ENCODE measurements at places on chromosomes 2 and 18. TPM values are rescaled to one million over a fixed set of nuclear protein-coding genes. Genes with fewer than 3 reads are reported as not detected.

Gene ARHGAP25
- 2.6 TPM for total RNA-seq

Gene GRHL1
- 1.2 TPM for total RNA-seq

Gene CERKL
- not detected for total RNA-seq

Gene GREB1L
- 7.8 TPM for total RNA-seq

Gene KIF1A
- total RNA-seq, result 0.18 TPM

Gene SH3BP4
- total RNA-seq, result 14.9 TPM

Gene RND3
- total RNA-seq, result 8.8 TPM

Gene NBEAL1
- 8.7 TPM for total RNA-seq

Gene TRIM43
- total RNA-seq, result not detected

DNA sequence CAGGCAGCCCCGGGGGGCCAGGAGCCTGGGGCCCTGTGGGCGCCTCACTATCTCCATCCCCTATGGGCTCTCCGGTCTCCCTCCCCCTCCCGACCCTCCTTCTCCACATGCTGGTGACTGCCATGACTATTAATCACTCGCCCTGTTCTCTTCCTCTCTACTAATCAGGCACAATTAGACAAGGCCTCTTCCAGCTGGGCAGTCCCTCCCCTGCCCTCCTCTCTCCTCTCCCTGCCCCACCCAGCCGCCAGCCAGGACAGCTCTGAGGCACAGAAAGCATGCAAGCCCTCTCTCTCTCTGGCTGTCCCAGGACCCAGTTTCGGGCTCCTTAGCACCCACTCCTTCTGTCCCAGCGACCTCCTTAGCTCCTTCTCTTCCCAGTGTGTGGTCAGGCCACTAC lies 5.8 kb downstream of the ASIC4 start:
- no peak for DNase-seq

DNA sequence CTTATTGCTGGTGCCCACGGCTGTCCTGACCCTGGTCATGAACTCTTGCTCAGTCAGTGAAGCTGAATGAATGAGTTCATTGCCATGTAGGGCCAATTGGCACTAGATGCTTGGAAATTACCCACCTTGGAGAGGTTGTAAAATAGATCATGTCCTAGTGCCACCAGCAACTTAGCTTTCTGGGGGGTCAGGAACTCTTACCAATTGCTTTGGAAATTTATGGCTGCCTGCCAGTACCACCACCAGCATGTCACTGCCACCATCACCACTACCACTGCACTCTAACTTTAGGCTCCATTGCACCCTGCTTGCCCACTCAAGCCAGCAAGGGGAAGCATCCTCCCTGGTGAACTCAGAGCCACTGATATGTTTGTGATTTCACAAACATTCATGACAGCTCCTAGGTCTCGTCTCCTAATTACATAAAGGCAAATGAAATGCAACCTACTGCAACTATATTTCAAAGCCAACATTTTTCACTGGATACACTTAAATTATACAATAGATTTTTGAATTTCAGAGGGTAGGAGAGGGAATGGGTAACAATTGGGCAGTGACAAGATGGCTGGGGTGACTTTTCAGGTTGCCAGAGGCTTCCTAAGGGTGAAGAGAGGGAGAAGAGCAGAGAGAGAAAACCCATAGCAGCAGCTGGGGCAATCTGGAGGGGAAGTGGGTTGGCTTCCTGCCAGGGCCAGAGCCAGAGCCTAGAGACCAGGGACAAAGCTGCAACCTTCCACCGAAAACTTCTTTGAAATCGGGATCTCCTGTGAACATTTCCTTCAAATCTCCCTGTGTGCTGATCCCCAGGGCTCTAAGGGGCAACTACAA lies 3.5 kb upstream of the EMILIN1 start:
- peak; percentile 71 for DNase-seq

DNA sequence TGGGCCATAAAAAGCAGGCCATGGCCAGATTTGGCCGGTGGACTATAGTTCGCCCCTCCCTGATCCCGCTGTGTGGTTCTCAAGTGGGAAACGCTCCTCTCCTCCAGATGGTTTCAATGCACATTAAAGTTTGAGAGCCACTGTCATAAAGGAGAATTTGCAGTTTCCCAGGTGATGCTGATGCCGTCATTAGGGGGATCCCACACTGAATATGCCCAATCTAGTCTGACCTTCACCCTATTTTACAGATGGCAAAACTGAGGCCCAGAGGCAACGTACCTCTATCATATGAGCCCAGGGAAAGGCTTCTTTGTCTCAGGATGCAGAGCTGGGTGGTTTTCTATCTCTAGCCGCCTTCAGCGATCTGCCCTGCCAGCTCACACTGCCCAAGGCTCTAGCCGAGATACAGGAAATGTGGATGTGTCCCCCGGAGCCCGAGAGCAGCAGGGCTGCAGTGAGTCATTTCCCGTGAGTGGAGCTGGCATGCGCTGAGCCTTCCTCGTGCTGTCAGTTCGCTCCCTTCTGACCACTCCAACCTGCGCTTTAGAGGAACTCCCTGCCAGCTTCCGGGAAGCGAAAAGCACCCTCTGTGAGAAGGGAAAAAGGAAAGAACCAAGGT lies 116.2 kb downstream of the SMAD7 start:
- peak; percentile 73 for DNase-seq

GRCh38 chr2:1227274-1227900 lies 185.9 kb upstream of the TPO start:
- peak; percentile 64 for DNase-seq

- no peak for DNase-seq
Observed at GRCh38 chr2:74119339-74119738, 28.4 kb downstream of the BOLA3 start.

GRCh38 chr18:62781262-62781661 lies 65.9 kb downstream of the PHLPP1 start:
- DNase-seq, result no peak

DNA sequence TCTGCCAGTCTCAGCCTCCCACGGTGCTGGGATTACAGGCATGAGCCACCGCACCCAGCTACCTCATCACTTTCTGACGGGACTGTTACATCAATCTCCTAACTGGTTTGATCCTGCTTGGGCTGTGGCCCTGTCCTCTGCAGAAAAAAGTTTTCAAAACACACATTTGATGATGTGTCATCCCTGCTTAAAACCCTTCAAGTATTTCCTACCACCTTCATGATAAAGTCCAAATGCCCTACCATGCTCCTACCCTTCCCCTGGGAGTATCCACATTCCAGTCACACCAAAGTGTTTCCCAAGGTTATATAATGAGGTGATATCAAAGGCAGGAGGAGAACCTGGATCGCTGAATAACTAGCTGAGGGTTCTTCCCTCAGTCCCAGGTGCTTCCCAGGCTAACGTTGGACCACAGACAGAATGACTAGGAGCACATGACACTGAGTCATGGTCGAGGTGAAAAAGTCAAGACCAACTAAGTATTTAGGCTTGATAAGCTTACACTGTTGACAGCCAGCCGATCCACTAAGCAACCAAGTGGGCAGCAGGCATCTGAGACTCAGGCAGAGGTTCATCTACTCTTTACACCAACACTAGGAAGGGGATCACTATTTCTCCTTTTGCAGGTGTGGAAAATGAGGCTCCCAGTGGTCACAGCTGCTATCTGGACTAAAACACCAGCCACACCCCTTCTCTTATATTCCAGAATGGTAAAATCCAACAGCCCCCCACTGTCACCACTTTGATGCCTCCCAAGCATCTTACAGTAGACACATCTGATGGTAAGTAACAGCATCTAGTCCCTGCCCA lies 31.8 kb downstream of the CYRIA start:
- DNase-seq, result no peak

DNA sequence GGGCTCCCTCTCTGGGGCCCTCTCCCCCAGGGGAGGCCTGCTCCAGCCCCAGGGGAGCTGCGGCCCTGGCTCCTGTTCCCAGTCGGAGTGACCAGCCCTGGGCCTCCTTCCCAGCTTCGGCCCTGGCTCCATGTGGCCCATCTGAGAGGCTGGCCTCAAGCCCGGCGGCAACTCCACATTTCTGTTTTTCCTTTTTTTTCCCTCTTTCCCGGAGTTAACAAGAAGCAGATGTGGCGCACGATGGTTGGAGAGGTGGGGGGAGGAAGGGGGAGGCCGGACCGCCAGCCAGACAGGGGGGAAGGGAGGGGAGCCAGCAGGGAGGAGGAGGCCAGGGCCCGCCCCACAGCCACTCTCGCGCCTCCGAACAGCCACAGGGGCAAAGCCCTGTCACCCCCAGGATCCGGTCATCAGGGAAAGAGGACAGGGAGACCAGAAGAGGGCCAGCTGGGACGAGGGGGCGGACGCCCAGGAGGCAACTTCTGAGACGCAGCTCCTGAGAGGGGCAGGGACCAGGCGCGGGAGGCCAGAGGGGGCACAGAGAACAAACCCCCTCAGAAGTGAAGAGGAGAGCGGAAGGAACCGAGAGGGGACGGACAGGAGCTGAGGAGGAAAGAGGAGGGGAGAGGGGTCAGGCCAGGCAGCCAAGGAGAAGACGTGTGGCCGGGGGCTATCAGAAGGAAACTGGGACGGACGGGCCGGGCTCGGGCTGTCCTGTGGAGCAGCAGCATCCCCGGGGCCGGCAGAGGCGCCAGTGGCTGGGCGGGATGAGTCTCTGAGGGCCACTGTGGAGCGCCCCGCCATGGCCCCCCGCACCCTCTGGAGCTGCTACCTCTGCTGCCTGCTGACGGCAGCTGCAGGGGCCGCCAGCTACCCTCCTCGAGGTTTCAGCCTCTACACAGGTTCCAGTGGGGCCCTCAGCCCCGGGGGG lies at the start of gene EMILIN1:
Gene EMILIN1 (plus strand): TSS at position 349 of the 928 bp plus-strand sequence. CDS start 451 bp downstream, at position 800.
- peak; percentile 86 for DNase-seq

DNA sequence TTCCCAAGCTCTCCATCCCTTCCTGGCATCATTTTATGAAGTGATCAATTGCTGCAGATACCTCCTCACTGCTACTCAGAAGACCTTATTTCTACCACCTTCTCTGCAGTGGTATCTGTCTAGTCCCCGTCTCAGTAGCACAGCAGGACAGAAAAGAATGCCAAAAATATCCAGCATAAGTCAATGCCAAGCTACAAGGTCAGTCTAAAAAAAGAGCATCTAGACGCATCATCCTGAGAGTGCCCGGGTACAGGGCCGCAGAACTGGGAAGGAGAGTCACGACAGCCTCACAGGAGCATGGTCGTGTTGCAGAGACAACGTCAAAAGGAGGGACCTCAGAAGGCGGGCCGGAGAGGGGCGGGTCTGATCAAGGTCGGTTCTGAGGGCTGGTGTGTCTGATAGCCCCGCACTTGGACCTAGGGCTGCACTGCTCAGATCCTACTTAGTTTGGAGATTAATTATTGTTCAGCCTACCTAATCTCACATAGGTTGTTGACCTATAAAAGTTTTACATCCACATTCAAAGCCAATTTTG lies 24.3 kb upstream of the SNTG2 start:
- DNase-seq, result no peak

DNA sequence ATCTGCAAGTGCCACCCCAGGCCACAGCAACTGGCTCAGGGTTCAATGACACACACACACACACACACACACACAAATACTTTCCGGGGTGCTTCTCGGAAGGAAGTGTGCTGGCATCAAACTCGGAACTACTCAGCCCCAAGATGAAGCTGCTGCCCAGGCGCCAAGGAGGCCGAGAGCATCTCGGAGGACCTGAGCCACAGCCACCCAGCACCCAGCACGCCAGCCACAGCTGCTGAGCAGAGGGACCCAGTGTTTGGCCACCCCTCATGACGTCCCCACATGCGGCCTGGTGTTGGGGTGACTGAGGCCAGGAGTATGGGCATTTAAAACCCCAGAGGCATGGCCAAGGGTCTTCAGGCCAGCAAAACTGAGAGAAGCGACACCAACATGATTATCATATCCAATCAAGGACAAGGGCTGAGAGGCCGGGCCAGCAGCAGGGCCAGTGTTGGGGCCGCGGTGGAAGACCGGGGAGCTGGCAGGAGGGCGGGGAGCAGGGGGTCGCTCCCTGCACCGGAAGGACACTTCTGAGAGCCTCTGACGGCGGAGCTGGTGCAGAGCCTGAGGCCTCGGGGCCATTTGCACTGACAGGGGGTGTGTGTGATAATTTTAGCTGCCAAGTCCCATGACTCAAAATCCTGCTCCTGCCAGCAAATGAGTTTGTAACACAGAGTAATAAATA lies 61.8 kb downstream of the BIN1 start:
- DNase-seq, result peak; percentile 70

- DNase-seq, result no peak
Observed at GRCh38 chr2:72570413-72570812, 255.4 kb downstream of the EXOC6B start.

DNA sequence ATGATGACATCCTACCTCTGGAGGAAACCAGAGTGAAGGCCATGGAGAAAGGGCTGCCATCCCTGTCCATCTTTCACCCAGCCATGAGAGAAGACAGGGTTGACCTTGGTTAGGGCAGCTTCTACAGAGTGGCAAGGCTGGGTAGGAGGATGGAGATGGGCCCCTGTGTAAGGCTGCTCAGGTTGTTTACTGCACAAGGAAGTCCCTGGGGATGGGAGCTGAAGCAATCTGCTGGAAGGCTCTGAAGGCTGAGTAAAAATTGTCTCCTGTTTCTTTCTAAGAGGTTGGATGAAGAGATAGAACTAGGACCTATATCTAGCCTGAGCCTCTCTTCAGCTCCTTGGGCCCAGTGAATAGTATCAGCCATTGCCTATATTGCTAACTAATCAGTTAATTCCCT lies 14.4 kb downstream of the ELMOD3 start:
- no peak for DNase-seq

GRCh38 chr18:35050028-35050546 lies 8.9 kb downstream of the MAPRE2 start:
- DNase-seq, result no peak

DNA sequence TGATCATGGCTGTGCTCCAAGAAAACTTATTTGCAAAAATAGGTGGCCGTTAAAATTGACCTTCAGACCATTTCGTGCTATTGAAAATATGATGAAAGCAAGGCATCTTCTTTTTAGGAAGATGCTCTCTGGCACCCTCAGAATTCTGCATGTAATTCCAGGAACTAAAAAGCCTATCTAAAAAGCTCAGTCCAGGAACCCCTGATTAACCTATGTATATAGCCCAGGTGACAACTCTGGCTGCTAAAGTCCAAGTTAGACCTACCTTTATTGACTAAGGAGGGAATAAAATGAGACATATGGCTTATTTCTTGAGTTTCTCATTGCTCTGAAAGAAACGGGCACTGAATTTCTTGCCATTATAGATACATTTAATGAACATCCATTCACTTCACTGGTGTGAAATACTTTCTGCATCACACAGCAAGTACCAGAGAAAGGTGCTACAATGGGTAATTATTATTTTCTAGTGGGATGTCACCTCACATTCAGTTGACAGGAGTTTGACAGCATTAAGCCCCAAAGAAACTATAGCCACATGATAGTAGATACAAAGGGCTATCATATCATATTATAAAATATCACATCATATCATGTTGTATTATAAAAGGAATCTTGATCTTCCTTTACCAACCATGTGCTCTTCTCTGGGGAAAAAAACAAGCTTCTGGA lies 83.8 kb downstream of the EPHA4 start:
- DNase-seq, result no peak

GRCh38 chr18:54718408-54718773 lies 109.9 kb upstream of the RAB27B start:
- no peak for DNase-seq

- no peak for DNase-seq
Observed at GRCh38 chr2:197285361-197285760, 25.2 kb downstream of the ANKRD44 start.

Data from psoas muscle (tissue), 8 donors.